Chondrocyte (in vitro differentiated cells): ENCODE measurements at places on chromosomes 2 and 18. TPM values are rescaled to one million over a fixed set of nuclear protein-coding genes. Genes with fewer than 3 reads are reported as not detected.

DNA sequence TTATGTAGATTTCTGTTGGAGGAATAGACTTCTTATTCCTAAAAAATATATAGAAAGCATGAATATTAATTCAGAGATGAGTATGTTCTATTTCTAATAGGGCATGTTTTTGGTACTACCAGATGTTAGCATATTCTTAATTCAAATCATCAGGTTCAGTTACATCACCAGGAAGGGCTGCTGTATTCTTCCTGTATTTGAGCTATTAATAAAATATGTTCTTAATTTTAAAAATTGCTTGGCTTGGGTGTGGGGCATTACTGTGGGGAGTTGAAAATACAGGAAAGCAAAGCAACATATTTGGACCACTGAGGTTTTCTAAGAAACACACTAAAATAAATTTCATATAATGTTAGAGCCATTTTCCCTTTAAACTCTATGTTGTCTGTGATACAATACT is 343.0 kb downstream of the EPHA4 start:
- DNase-seq: no peak

- DNase-seq: no peak
These were observed 153.0 kb upstream of the ITGA4 start for GRCh38 chr2:181304011-181304844.

DNA sequence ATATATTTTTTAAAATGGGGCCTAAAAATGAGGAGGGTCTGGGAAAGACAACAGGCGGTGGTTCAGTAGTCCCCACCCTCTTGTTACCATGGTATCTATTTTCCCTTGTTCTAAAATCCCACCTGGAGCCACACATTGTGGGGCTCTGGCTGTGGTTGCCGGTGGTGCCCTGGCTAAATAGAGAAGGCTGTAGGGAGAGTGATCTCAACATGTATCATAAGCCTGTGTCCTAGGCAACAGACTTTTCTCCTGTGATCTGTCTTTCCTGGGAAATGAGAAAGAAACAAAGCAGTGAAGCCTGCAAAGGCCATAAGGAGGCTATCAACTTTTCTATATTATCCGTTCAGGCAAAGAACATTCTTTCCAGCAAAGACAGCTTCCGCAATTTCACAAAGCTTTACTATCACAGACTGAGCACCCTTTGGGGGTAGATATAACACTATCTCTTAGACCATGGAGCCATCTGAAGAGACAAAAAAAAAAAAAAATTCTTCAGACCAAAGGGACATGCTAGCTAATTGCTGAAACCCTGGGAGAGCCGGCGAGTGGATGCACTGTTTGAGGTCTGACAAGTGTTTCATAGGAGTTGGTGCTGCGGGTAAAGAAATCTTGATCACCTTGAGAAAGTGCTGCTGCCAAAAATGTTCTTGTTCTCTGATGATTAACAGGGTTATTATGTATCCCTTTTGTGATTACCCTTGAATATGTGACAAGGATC is 879.2 kb upstream of the DDX18 start:
- DNase-seq: no peak

DNA sequence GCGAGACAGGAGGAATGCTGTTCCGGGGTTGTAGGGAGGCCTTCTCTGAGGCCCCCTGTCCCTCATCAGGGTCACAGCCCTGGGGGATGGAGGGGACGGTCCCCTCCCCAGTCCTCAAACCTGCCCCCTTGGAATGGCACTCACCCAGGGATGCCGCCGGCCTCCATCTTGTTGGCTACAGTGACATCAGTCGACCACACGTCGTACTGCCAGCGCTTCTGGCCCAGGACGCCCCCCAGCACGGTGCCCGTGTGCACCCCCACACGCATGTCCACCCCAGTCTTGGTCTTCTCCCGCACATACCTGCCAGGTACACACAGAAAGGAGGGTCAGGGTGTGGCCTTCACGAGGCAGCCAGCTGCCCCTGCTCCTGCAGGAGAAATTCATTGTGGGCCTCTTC is 46.5 kb downstream of the CENPO start:
- no peak for DNase-seq

GRCh38 chr2:74371421-74371820 is 8.7 kb downstream of the DCTN1 start:
- peak; percentile 85 for DNase-seq

The STAT4 gene
- 1.3 to 12.4 TPM (median 11.5 TPM) in 3 replicates for total RNA-seq

DNA sequence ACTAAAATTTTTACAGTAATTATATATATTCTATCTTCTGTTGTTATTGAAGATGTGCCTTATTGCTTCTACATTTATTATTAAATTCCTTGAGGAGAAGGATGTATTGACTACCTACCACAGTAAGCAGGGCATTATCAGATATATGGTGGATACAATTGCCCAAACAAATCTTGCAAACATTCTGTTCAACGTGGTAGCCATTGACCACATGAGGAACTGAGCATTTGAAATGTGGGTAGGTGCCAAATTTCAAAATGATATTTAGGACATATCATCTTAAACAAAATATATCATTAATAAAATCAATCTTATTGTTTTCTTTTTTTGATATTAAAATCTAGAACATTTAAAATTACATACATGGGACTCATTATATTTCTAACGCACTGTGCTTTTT is 11.1 kb downstream of the SCN3A start:
- DNase-seq: no peak

DNA sequence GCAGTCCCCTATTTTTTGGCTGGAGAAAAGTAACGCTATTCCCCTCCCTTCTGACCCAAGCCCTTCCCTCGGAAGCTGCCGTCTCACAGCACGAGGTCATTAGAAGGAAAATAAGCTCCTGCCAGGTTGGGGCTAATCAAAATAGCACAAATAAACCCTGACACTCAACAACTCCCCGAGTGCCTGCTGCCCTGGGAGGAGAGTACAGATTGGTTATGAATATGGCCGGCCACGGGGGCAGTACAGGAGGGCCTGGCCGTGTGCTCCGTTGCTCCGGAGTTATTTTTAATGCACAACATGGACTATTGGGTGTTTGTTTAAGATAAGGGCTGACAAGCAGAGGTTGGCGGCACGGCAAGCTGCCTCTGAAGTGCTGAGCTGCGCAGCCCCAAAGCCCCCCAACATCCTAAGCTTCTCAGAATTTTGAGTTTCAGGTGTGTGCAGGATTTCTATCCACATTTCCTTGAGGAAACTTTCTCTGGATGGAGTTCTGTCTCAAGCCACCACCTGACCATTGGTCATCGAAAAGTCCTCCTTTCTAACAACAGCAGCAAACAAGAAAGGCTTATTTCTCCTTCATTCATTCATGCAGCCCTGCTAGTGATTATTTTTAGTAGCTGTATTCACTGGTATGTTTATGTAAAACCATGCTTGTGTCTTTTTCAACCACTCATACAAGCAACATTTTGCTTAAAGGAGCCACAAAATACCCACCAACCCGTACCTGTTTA is 58.7 kb downstream of the PAX3 start:
- no peak for DNase-seq

- no peak for DNase-seq
These were observed 123.7 kb downstream of the ALPK2 start for GRCh38 chr18:58505181-58505580.

DNA sequence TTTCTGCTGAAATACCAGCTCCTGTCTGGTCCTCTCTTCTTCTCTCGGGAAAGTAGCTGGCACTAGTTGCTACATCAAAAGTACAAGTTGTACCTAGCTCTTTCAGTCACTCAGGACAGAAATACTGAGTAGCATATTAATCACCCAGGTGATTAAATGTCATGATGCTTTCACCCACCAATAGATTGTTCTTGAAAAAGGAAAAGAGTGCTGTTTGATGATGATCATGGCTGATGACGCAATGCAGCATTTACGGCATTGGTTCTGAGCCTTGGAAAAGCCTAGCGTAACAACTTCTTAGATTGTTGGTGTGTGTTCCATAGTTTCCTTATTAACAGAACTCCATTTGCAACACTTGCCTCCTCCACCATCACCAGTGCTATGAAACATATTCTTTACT is 190.7 kb downstream of the CDH7 start:
- DNase-seq: no peak

The MC4R gene
- total RNA-seq: not detected in 3 replicates

DNA sequence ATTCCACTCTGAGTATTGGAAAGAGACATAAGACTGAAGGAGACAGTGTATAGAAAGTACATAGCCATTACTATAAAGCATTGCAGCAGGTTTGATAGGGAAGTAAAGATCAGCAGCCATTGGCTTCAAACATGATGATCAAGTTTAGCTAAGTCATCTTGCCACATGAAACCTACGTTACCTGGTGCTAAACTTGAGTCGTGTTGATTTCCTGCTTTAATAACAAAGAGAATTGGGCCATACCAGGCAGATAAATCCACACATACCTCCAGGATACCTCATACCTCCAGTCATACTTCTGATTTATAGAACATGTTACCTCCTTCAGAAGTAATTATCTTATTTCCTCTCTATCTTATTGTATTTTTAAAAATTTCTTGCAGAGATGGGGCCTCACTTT is 10.3 kb upstream of the KYNU start:
- DNase-seq: no peak

The PLEK gene
- total RNA-seq: 0.15 TPM in 1 of 3 replicates, not detected in the others
